ENCODE measurements at places on chromosomes 6 and 20.

- DNase-seq = peak; percentile 55
Measured at GRCh38 chr6:111011360-111012142, 29.7 kb downstream of the RPF2 start.

GRCh38 chr6:169869301-169869700 lies 117.9 kb downstream of the ERMARD start:
- DNase-seq = no peak

- no peak for DNase-seq
Measured at GRCh38 chr20:10079964-10080363, 45.2 kb downstream of the ANKEF1 start.

GRCh38 chr6:158910484-158911440 lies 89.2 kb downstream of the RSPH3 start:
- no peak for DNase-seq

GRCh38 chr20:40770564-40771307 lies 81.7 kb upstream of the MAFB start:
- DNase-seq = no peak

DNA sequence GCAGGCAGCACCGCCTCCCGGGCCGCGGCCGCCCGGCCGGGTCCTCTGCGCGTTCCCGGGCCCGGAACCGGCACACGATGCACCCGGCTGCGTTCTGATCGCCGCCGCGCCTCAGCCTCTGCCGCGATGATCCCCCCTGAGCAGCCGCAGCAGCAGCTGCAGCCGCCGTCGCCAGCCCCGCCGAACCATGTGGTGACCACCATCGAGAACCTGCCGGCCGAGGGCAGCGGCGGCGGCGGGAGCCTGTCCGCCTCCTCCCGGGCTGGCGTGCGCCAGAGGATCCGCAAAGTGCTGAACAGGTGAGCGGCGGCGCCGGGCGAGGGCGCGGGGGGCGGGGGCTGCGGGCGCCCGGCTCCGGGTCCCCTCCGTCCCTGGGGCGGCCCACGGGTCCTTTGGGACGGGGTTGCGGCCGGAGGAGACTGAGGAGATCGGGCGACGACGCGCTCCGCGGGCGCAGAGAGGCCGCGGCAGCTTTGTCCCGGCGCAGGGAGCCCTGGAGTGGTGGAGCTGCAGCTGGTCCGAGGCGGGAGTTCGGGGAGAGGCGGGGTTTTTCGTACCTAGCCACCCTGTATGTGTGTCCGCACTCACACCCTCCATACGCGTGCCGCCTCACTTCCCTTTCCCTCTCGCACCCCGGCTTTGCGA lies 659 bp downstream of the SLC35F1 start:
- DNase-seq = peak; percentile 67
